ENCODE measurements at places on chromosomes 5 and 9.
A peak's percentile ranks its signal among the peaks of the same experiment; 100 is the strongest.

DNA sequence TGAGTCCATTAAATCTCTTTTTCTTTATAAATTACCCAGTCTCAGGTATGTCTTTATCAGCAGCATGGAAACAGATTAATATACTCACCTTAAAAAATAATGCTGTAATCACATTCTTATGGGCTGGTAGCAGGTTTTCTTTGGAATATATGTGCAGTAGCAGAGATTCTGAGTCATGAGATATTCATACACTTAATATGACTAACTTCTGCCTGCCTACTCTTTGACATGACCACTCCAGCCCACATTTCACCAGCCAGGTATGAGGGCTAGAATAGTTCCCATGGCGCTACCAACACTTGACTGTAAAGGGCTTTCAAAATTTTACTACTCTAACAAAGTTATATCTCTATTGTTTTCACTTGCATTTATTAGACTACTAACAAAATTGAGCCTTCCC is 74.1 kb upstream of the GHR start:
- H3K27me3 ChIP-seq = no peaks in the 10 kb centered on the region
- H3K36me3 ChIP-seq = no peaks in the 10 kb centered on the region
- H3K27ac ChIP-seq = no peak overlapping the region
- DNase-seq = peak; percentile 2
- no peaks in the 10 kb centered on the region for H3K4me1 ChIP-seq

- no peaks in the 10 kb centered on the region for H3K4me1 ChIP-seq
- H3K36me3 ChIP-seq = no peaks in the 10 kb centered on the region
- H3K27me3 ChIP-seq = 0 out of 2 replicates have a peak, but pooled peaks cover 3% of the 10 kb centered on the region
- no peak for DNase-seq
- no peak overlapping the region for H3K27ac ChIP-seq
These were observed 66.3 kb upstream of the FBXL7 start for GRCh38 chr5:15433709-15434108.

GRCh38 chr9:108811944-108812343 is 43.8 kb downstream of the ACTL7B start:
- DNase-seq = no peak
- H3K4me3 ChIP-seq = no peak overlapping the region
- no peaks in the 10 kb centered on the region for H3K4me1 ChIP-seq
- peaks cover 22% of the 10 kb centered on the region for H3K27me3 ChIP-seq
- H3K36me3 ChIP-seq = no peaks in the 10 kb centered on the region

- no peaks in the 10 kb centered on the region for H3K27me3 ChIP-seq
These were observed 66.0 kb downstream of the AOPEP start for GRCh38 chr9:94792511-94792910.

GRCh38 chr9:9392755-9393154 is 1220.0 kb downstream of the PTPRD start:
- no peak overlapping the region for H3K27ac ChIP-seq
- no peaks in the 10 kb centered on the region for H3K4me1 ChIP-seq
- H3K4me3 ChIP-seq = no peak overlapping the region
- no peaks in the 10 kb centered on the region for H3K27me3 ChIP-seq
- no peak for DNase-seq
